ENCODE measurements at places on chromosomes 4 and X.
A peak's percentile ranks its signal among the peaks of the same experiment; 100 is the strongest.

DNA sequence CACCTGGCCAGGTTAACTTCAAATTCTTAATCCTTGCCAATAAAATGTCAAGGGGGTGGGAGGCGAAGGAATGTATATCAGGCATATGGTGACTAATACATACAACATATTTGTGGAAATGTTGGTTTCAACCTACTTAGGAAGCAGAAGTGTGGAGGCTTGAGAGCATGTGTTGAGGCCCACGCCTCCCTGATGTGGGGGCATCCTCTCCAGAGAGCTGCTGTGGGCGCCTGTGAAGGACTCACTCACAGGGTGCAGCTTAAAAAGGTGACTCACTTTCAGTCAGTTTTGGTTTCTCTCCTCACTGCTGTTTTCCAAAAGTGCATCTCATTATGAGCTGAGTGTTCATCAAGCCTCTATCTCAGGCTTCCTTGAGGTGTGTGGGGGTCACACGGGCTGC, 27.5 kb downstream of the LNX1 start:
- no peak for DNase-seq

- DNase-seq, result no peak
These were observed 25.3 kb downstream of the ARHGEF6 start for GRCh38 chrX:136755411-136755810.

DNA sequence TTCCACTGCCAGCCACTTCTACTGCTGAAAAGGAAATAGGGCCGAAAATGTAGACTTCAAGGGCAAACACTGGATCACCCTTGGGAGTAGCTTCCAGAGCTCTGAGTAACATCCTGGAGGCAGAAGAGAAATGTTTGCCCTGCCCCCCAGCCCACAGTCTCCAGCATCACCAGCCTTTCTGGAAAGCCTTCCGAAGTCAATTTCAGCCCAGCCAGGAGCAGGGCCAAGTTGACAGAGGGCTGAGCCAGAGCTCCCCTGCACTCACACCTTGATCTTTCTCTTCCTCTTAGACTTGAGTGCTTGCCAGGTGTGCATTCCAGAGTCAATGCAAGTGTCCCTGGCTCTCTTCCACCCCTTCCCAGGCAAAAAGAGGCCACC, 35.2 kb downstream of the SLC25A5 start:
- DNase-seq, result no peak

DNA sequence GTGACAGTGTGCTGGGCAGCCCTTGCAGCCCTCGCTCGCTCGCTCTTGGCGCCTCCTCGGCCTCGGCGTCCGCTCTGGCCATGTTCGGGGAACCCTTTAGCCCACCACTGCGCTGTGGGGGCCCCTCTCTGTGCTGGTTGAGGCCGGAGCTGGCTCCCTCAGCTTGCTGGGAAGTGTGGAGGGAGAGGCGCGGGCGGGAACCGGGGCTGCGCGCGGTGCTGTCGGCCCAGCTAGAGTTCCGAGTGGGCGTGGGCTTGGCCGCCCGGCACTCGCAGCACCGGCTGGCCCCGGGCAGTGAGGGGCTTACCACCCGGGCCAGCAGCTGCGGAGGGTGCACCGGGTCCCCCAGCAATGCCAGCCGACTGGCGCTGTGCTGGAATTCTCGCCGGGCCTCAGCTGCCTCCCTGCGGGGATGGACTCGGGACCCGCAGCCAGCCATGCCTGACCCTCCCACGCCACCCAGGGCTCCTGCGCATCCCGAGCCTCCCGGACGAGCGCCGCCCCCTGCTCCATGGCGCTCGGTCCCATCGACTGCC, 770.1 kb upstream of the GALNTL6 start:
- no peak for DNase-seq

DNA sequence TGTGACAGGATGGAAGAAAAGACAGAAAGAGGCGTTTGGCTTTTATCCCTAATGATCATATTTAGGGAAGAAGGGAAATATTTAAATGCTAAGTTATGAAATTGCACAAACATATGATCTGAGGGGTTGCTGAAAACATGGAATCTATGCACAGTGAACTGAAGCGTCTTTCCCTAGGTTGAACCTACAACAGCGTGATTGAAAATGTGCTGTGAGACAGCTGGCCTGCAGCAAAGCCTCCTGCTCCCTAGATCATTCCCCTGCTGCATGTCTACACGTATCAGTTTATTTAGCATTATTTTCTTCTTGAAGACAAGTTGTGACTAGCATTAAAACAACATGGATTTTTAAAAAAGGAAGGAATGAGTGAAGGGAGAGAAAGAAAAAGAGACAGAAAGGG, 272.5 kb upstream of the TRAM1L1 start:
- no peak for DNase-seq

DNA sequence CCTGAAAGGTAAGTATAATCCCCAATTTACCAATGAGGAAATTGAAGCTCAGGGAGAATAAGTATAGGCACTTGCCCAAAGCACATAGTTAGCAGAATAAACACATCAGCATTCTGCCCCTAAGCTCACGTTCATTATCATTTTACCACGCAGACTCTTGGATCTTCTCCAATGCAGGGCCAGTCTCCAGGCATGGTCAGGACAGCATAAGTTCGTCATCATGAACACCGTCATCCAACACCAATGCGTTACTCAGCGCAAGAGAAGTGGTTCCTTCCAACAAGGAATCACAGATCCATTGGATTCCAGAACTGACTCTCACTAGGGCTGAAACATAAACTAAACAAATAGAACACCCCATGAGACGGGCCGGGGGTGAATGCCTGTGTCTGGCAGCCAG, 86.5 kb upstream of the GPM6B start:
- DNase-seq, result no peak

DNA sequence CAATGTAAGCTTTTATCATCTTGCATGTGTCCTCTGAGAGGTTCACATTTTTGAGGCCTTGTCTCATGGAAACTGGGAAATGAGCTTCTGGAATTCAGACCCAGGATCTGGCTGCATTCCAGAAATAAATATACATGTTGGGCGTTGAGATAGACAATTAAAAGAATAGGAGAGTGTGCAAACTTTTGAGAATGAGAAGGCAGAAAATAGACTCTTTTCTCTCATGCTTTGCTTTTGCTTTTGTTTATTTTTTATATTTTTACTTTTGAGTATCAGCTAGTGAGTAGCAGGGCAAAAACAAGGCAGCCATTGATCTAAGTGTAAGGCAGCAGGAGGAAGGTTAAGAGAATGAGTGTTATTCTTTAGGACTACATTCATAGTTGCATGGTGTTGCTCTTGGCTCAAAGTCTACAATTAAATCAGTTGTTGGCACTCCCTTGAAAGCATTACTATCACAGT, 12.4 kb downstream of the SHROOM3 start:
- no peak for DNase-seq

DNA sequence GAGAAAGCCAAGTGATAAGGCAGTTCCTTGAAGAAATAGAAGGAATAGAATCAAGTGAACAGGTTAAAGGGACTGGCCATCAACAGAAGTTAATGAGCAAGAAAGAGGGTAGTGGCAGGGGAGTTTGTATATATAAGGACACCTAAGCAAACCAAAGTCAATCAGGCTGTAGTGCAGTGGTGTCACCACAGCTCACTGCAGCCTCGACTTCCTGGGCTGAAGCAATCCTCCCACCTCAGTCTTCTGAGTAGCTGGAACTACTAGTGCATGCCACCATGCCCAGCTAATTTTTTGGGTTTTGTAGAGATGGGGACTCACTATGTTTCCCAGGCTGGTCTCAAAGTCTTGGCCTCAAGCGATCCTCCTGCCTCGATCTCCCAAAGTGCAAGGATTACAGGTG, 15.9 kb downstream of the ACOT9 start:
- no peak for DNase-seq

- DNase-seq, result no peak
These were observed 124.0 kb upstream of the CLNK start for GRCh38 chr4:10808591-10808990.

DNA sequence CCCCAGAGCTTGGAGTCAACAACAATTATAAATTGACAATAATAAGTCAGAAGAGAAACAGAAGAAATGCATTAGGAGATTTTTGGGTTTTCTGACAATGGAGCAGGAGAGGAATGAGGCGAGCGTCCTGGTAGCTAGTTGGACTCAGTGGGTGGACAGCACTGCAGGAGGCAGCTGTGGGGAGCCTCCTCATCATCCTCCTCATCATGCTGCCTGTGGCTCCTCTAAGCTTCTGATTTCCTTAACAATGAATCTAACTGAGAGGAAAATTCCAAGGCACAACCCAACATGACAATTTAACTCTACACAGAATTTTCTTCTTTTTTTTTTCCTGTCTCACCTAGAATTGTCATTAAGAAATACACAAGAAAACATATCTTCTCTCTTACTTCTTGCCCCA, 357.1 kb upstream of the NOCT start:
- DNase-seq, result no peak

DNA sequence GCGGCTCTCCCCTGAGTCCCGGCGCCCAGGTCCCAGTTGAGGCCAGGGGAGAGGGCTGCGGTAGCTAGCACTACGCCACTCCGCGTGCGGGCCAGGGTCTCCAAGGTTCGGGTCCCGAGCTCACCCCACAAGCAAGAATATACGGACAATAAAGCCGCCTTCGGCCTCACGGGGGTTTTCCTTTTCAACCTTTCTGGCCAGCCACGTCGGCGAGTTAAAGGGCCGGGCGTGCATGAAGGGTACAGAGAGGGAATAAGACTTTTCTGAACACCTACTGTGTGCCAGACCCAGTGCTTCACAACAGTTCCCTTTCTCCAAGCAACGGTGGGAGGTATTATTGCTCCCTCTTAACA, 138.5 kb upstream of the ZIC3 start:
- no peak for DNase-seq

- no peak for DNase-seq
These were observed 12.6 kb upstream of the CCNQ start for GRCh38 chrX:153611298-153612095.

GRCh38 chrX:100647739-100648138, 3.7 kb downstream of the SRPX2 start:
- peak; percentile 16 for DNase-seq

DNA sequence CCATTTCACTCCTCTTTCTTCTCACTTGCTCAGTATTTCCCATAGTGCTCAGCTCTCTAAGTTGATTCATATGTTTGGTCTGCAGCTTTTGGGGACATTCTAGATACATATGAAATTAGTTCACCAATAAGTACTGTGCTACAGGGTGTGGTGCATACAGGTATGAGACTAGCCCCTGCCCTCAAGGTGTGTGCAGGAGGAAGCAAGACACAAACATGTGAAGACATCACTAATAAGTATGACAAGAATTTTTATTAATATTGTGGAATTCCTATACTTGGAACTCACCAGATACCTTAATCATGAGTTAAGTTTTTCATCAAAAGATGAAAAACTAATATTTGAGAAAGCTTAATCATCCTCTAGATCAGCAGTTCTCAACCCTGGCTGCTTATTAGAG, 505.2 kb downstream of the ZNF674 start:
- DNase-seq, result no peak

DNA sequence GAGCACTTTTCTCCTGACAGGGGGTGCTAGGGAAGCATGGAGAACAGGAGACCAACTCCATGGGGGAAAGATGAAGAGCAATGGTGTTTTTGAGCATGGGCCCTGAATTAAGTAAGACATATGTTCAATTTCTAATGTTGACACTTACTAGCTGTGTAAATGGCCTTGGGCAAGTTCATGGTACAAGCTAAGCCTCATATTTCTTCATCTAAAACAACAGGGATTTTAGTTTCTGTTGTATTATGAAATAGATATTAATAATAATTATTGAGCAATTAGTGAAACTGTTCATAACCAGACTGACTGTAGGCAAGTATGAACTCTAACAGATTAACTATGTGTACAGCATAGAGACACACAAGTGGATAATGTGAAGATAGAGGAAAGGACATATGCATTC, 515.0 kb upstream of the FAT1 start:
- DNase-seq, result no peak

DNA sequence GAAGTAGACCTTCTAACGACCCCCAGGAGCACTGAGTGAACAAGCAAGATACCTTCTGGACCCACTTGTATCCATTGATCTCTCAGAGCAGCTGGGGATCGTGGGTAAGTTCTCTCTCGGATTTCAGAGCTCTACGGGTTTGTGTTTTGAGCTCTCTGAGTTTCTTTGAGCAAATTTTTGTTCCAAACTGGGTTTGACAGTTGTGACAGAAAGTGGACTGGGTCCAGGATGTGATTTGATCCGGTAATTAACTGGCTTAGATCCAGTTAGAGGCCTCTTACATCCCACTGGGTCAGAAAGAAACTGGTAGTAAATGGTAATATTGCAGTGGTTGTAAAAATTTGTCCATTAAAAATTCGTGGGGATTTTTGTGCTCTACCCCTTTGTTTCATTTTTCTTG, 459.2 kb downstream of the INPP4B start:
- DNase-seq, result no peak

DNA sequence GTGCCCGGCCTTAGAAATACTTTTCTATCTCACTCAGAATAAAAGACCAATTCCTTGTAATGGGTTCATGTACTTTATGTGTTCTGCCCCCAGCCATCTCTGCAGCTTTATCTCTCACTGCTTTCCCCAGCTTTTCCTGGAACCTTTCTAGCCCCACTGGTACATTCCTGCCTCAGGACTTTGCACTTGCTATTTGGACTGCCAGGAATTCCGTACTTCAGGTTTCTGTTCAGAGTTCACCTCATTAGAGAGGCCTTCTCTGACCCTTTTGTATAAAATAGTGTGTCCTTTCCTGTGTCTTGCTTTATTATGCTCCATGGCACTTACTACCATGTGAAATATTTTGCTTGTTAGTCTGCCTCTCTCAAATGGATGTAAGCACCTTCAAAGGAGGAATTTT, 112.5 kb downstream of the PDLIM5 start:
- no peak for DNase-seq

DNA sequence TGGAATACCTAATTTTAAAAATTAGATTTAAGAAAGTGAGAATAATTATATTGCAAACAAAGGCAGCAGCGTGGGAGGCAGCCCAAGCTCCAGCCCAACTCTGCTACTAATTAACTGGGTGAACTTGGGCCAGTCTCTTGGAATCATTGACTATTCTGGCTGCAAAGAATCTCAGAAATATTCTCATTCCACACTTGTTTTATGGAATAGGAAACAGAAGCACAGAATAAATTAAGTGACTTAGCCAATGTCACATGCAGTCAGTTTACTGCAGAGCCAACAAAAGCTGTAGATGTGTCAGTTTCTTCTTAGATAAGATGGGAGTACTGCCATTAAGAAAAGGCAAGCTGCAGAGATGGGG, 132.6 kb upstream of the FAM9B start:
- DNase-seq, result no peak

- no peak for DNase-seq
These were observed 519.2 kb downstream of the ARAP2 start for GRCh38 chr4:35725131-35725530.

DNA sequence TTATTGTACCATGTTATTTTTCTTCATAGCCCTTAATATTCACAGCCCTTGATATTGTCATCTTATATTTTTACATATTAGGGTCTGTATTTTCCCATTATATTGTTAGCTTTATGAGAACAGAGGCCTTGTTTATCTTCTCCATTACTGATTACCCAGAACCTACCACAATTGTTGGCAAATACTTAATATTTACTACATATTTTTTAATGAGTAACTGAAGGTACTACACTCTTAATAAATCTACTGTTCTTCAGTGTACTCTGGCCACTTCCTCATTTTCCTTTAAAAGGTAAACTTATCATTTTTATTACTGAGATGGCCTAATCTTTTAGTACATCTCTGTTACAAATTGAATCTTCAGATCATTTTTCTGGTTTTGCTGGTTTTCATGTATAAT, 133.5 kb downstream of the COL4A5 start:
- DNase-seq, result no peak

Data from NCI-H146 (cell line).